ENCODE measurements at places on chromosomes 6 and 20.

DNA sequence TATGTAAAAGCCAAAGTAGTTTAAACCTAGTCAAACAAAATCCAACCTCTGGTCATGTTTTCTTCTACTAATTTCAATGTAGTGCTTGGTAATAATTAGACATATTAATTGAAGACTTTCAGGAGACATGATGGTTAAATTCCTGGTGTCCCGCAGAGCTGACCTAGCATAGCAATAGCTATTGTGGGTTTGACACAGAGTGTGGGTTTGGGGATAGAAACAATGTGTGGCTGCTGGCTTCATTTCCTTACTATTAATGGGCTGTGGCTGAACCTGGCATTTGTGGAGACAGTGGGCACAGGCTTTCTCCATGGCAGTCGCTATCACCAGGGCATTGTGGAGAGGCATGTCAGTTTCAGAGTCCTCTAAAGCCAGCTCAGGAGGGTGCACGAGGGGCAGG, 54.1 kb upstream of the GGTLC1 start:
- DNase-seq: no peak

DNA sequence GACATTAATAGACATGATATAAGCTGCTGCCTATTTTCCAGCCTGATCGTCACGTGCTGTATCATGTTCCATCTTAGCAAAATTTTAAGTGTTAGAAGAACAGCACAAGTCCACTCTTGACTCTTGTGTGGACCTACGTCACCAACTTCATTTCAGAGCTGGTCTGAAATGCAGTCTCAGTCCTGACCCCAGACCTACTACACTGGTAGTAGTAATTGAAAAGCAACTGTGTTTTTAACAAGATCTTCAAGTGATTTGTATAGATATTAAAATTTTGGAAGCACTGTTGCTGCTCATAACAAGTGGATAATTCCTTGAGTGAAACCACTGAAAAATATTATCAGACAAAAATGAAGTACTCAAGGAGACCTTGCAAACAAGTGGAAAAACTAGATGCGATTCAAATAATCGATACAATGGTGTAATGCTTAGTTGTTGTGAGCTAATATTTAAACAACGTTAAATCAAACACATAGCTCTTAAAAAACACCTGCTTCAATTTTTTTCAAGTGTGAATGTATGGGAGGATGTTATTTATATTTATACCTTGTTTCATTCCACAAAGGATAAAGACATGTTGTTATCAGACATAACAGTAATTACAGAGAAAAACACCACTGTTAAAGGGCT, 110.9 kb upstream of the JAG1 start:
- DNase-seq: no peak

DNA sequence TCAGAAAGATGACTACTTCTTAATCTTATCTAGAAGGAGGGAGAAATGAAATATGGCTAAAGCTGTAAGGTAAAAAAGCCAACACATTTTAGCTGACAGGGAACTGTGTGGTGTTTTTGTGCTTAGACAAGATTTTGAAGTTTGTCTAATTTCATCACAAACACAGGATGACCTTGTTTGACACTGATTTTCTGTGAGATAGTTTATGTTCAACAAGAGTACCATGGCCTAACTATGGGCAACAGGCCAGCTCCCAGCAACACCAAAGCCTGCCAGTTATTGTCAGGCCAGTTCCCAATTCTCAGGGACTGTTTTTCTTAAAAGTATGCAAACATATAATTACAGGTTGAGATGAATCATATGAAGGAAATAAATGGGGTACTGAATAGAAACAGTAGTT, 5.5 kb upstream of the ABCF1 start:
- no peak for DNase-seq

DNA sequence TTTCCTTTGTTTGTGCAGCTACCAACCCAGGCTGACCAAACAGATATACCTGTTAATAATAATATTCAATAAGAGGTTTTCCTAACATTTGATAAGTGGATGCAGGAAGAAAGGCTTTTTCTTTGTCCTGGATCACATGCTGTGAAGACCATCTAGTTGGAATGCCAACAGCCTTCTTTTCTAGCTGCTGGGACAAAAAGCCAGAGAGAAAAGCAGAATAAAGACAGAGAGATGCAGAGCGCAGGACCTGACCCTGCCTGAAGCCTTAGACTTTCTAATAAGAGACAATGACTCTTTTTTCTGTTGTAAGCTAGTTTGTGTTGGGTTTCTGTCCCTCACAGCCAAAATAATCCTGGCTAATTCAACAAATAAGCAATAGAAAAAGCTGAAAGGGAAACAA, 308.2 kb downstream of the PHF3 start:
- no peak for DNase-seq

- peak; percentile 22 for DNase-seq
These were observed 4.3 kb downstream of the MTCL3 start for GRCh38 chr6:127514773-127515227.

Data from CD4-positive, alpha-beta T cell treated with Interleukin-4 for 4 hours (primary cell).